ENCODE measurements at places on chromosomes 5 and 9.
A peak's percentile ranks its signal among the peaks of the same experiment; 100 is the strongest.

GRCh38 chr5:35668319-35668718 lies 50.7 kb downstream of the SPEF2 start:
- no peak for DNase-seq

- no peak for DNase-seq
Measured at GRCh38 chr5:107485184-107485583, 185.6 kb downstream of the EFNA5 start.

DNA sequence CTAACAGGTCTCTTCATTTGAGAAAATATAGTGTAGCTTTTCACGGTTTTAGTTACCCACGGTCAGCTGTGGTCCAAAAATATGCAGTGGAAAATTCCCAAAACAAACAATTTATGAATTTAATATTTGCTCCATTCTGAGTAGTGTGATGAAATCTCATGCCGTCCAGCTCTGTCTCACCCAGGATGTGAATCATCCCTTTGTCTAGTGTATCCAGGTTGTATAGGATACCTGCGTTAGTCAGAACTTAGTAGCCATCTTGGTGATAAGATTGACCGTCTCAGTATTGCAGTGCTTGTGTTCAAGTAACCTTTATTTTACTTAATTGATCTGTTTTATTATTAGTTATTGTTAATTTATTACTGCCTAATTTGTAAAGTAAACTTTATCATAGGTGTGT lies 41.1 kb downstream of the NDUFS4 start:
- no peak for DNase-seq

- DNase-seq, result no peak
Measured at GRCh38 chr5:135038813-135039270, 4.8 kb upstream of the PITX1 start.

DNA sequence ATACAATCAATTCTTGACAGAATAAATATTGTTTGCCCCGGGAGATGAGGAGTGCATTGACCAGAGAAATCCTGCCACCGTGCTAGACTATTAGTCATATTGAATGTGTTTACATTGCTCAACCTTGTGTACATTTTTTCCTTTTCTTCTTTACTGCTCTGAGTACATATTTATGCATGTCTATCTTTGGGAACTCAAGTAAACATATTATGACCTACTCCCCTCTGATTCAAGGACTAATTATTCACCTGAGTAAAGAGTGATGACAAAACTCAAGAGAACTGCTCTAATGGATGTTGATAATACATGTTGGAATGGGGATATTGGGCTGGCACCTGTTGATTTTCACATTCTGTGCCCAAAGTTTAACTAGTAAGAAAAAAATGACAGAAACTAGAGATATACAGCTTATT lies 3.9 kb upstream of the SPINK1 start:
- DNase-seq, result no peak

DNA sequence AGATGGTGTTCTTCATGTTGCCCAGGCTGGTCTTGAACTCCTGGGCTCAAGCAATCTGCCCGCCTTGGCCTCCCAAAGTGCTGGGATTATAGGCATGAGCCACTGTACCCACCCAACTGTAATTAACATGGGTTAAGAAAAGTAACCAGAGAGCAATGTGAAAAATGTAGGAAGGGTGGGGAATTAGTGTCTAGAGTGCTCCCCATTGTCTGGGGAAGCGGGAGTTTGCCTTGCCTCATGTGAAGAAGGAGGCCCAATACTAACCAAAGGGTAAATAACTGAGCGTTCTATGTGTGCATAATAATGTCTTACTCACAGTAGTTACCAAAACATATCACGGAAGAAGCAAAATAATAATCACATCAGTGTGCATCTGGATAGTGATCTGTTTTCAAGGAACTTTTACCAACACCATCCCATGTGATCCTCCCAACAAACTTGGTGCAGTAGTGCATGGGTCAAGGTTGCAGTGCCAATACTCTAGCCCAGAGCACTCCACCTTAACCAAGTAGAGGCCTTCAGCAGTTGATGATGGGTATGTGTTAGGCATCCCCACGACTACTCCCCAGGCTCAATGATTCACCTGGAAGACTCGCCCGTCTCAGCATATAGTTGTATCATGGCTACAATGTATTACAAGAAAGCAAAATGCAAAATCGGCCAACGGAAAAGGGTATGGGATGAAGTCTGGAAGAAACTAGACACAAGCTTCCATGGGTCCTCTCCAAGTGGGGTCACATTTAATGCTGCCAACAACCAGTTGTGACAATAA lies 26.2 kb downstream of the GNAQ start:
- no peak for DNase-seq

DNA sequence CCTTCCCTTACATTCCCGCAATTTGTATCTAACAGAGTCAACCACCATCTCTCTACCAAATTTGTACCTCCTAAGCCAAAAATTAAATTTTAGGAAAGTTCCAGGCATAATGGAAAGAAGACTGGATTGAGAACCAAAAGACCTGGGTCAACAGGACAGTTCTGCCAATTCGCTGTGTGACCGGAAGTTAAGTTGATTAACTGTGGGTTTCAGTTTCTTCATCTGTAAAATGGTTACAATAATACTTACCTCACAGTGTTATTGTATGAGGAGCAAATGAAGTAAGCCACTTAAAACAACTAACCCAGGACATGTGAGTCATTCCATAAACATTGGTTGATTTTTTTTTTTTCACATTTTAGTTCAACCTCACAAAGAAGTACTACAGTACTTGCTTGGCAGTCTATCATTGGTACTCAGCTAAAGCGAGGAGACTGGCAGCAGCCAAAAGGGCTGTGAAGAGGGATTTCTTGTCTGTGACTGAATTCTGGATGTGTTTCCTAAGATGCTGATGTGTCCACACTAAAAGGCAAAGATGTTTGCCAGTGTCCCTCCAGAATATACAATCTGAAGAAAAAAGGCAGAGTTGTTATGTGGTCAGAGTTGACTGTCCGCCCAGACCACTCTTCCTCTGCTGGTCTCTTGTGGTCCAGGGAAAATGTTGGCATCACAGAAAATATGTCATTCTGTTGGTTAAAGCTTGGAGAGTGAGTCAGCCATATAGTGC lies 198.6 kb downstream of the TLE1 start:
- no peak for DNase-seq

DNA sequence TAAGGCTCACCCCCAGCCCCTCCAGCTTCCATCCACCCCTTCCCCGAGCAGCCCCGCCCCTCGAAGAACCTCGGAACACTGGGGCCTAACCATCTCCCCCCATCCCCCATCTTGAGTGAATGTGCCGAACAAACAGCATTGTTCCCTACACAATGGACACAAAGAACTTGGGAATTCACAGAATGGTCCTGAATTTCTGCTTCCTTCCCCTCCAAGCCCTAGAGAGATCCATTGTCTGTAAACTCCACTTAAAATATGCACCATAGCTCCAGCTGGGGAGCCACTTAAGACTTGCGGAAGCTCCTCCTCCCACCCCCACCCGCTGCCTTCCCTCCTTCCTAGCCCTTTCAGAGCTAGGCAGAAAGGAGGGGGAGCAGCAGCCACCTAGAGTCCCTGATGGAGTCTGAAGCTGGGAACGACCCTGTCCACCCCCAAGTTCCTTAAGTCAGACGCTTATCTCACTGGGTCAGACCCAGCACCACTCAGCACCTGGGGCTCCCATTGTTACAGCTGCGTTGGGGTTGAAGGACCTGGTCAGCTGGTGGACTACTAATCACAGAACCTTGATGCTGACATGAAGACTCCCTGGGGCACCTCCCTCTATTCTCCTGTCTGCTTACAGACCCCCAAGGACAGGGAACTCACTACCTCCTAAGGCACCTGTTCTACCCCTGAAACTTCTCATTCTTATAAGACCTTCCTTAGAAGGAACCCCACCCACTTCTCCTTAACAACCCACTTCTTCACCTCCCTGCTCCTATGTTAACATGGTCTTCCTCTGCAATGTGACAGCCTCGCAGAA lies 61.4 kb downstream of the PCDH1 start:
- DNase-seq, result no peak

- no peak for DNase-seq
Measured at GRCh38 chr5:24353016-24353415, 291.8 kb downstream of the CDH10 start.

- no peak for DNase-seq
Measured at GRCh38 chr5:77741608-77742007, 34.5 kb downstream of the TBCA start.

- DNase-seq, result no peak
Measured at GRCh38 chr5:127111112-127111511, 37.8 kb upstream of the C5orf63 start.

GRCh38 chr9:12695474-12695873 lies 2.3 kb downstream of the TYRP1 start:
- DNase-seq, result no peak

GRCh38 chr5:80082731-80083100 lies 47.6 kb downstream of the THBS4 start:
- DNase-seq, result peak; percentile 80

Measured in NCI-H1694 treated with DMSO at 0.1 percent for 48 hours (cell line).